Glomerular endothelial cell (primary cell): ENCODE measurements at places on chromosomes 5 and 9. TPM values are rescaled to one million over a fixed set of nuclear protein-coding genes. Genes with fewer than 3 reads are reported as not detected.

Gene KIF20A
- total RNA-seq = 8.2 and 13.6 TPM in 2 replicates

Gene OLFM1
- 0.19 and 0.58 TPM in 2 replicates for total RNA-seq

Gene ABO
- total RNA-seq = under 0.01 and 0.05 TPM in 2 replicates

Gene SPATA6L
- 3.8 and 4.0 TPM in 2 replicates for total RNA-seq

Gene FAM13B
- 10.5 and 16.2 TPM in 2 replicates for total RNA-seq
